ENCODE measurements at places on chromosomes 16 and 17.

DNA sequence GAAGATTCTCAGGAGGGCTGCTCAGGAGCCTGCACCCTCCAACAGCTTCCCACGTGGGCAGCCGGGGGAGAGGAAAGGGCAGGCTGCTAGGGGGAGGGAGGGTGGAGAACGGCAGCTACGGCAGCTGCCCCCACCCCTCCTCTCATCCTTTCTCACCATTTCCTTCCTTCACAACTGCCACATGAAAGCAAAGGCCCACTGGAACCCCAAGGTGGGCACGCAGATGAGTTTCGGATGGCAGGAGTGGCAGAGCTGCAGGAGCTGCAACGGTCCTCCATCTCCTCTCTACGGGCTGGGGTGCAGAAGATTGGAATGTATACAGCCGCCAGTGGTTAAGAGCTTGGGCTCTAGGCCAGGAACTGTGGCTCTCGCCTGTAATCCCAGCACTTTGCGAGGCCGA lies 77.7 kb downstream of the GAS7 start:
- no peak for DNase-seq

DNA sequence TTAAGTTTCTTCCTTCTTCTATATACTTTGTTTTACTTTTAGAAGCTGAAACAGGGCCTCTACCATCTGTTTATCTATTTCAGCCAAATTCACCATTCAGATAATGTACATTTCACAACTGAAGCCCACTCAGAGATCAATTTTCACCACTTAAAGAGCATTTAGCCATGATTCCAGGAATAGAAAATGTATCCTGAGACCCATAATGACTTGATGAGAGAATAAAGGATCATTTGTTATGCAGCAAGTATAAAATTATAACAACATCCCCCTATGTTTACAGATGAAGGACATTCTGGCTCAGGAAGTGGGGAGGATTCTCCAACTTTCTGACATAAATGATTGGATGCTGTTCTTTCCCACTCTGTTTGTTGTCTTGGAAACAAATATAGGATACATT lies 962.1 kb upstream of the EEF2KMT start:
- DNase-seq: no peak

DNA sequence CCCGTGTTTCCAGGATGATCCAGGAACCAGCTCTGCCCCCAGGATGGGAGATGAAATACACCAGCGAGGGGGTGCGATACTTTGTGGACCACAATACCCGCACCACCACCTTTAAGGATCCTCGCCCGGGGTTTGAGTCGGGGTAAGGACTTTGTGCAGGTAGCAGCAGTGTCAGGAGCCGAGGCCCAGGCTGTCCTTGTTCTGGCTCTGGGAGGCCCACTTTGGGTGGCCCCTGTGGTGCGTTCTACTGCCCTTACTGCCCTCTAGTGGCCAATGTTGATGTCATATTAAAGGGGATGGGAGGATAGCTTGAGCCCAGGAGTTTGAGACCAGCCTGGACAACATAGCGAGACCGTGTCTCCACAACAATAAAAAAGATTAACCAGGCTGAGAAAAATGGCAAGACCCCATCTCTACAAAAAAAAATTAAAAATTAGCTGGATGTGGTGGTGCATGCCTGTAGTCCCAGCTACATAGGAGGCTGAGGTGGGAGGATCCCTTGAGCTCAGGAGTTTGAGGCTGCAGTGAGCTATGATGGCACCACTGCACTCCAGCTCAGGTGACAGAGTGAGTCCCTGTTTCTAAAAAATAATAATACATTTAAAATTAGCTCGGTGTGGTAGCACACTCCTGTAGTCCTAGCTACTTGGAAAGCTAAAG lies 20.9 kb upstream of the CLEC18A start:
- no peak for DNase-seq

GRCh38 chr16:77443357-77444146 lies 8.7 kb upstream of the ADAMTS18 start:
- no peak for DNase-seq

GRCh38 chr17:46736100-46736499 lies 82.4 kb downstream of the WNT3 start:
- no peak for DNase-seq

- no peak for DNase-seq
Observed at GRCh38 chr17:42751628-42752027, 6.8 kb upstream of the EZH1 start.

GRCh38 chr16:85524365-85524629 lies 88.8 kb upstream of the GSE1 start:
- DNase-seq: no peak

Measured in mesothelial cell of epicardium (in vitro differentiated cells).